EL (cell line): ENCODE measurements at places on chromosomes 5 and 9.

DNA sequence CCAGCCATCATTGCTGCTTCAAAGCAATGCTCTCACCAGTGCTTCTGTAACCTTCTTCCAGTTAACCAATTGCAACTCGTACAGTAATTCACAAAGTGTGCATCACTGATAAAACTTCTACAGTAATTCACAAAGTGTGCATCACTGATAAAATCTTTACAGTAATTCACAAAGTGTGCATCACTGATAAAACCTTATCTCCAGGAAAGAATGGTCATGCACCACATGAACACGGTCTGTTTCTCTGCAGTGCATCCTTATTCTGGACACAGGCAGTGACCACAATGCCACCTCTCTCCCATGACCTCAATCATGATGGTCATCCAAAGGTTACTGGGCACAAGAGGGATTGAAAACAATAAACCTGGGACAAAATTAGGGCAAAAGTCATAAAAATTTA is 153.6 kb downstream of the TSSK1B start:
- DNase-seq = no peak

DNA sequence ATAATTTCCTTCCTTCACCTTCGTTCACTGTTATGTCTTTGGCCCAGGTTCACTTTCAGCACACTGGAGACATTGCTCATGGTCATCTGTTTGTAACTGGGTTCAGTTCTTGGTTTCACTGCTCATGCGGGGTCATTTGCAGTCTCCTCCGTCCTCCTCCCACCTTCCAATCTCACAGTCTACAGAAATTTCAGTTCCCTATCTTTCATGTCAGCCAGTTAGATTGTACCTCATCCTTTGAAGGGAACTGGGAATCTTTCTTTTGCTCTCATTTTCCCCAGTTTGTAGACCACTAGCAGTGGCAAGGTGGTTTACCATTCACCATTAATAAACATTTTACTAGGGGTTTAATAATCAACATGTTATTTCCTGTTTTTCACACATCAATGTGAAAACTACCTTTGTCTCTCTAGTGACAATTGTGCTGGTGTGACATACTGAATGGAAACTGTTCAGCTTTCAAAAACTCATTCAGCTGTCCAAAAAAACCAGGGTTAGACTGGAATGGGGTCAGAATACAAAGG is 100.9 kb upstream of the IL6ST start:
- no peak for DNase-seq

GRCh38 chr5:109307951-109308350 is 101.8 kb downstream of the PJA2 start:
- no peak for DNase-seq

- DNase-seq = no peak
These were observed 13.6 kb upstream of the CLTB start for GRCh38 chr5:176429972-176430371.

- DNase-seq = peak; percentile 47
These were observed 517.6 kb downstream of the BNC2 start for GRCh38 chr9:16352791-16353401.

GRCh38 chr5:131530706-131531331 is 104.2 kb downstream of the RAPGEF6 start:
- DNase-seq = no peak

DNA sequence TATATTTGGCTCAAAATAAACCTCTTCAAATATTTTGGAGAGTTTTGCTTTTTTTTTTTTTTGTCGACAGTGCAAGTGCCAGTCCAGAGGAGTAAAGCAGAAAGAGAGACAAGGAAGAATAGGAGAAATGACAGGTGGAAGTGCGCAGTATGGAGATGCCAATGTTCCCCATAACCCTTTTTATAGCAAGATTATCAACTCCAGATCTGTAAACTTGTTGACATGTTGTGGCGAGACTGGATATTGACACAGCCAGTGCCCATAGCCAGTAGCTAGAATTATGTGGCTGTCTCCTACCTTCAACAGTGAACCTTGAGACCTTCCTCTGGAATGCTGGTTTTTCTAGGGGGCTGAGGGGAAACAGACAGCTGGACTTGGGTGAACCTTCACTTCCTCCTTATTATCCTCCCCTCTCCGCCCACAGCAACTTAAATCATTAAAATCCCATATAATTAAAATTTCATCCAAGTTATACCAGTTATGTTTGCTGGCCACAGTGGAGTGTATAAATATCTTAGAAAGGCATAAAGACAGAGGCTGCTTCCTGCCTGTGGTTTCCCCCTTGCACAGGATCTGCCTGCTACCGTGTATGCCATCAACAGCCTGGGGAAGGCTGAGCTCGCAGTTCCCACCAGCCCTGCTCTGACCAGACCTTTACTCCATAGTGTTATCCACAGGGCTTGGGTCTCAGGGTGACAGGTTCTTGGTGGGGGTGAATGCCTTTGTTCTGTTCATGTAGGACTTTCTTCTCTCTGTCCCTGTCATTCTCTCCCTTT is 112.3 kb upstream of the ANKH start:
- no peak for DNase-seq

- DNase-seq = peak; percentile 88
These were observed 6.7 kb downstream of the ADAMTSL1 start for GRCh38 chr9:18480662-18481093.

- DNase-seq = no peak
These were observed at the start of gene SLC12A7 for GRCh38 chr5:1111727-1112289. TSS of gene SLC12A7 (minus strand) at chr5:1112063. CDS start at chr5:1111991, 72 bp downstream.

DNA sequence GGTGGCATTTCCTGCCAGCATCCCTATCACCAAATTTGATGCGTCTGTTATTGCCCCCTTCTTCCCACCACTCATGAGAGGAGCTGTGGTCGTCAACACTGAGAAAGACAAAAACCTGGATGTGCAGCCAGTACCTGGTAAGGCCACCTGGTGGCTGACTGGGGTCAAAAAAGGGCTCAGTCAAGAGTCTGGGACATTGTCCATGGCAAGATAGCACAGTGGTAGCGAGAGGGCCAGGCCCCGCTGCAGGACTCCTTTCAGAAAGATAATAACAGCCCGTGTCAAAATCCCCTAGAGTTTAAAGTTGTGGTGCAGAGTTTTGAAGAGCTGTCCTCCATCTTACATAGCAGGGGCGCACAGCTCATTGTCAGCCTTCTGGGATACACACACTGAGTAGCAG is 40.8 kb downstream of the CSF1R start:
- no peak for DNase-seq

DNA sequence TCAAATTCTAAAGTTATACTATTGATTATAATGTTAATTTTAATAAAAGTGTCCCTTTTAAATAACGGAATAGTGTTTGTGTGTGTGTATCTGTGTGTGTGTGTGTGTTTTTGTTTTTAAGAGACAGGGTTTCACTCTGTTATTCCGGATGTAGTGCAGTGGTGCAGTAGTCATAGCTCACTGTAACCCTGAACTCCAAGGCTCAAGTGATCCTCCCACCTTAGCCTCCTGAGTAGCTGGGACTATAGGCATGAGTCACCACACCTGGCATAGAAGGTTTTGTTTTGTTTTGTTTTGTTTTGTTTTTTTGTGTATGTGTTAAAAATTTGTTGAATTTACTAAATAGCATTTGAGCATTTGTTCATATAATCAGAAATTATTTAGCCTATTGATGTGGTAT is 64.6 kb downstream of the YTHDC2 start:
- no peak for DNase-seq

GRCh38 chr5:168132241-168132641 is 159.2 kb upstream of the WWC1 start:
- peak; percentile 18 for DNase-seq

DNA sequence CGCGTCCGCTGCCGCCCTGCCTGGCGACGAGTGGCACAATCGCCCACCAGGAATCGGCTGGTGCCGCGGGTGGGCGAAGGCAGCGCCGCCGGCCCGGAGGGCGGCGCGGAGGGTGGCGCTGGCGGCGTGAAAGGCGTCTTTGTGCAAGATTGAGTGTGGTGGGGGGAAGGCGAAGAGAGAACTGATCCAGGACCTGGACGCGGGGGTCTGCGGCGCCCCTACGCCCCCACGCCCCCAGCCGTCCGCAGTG is 4.6 kb upstream of the RGMB start:
- DNase-seq = no peak

GRCh38 chr9:130897848-130898551 is 1.4 kb upstream of the QRFP start:
- DNase-seq = no peak

DNA sequence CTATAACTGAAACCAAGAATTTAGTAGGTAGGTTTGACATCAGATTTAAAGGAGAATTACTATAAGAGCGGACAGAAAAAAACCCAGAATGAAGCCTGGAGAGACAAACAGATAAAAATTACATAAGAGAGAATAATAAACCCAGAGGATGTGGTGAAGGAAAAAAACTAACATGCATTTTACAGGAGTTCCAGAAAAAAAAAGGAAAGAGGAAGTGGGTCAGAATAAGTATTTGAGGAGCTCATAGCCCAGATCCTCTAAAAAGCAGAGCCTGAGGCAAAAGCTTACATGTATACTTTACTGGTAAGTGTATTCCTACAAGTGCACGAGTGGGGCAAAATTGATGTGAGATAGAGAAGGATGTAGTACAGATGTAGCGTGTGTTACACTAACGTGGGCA is 43.1 kb upstream of the NAA35 start:
- no peak for DNase-seq

DNA sequence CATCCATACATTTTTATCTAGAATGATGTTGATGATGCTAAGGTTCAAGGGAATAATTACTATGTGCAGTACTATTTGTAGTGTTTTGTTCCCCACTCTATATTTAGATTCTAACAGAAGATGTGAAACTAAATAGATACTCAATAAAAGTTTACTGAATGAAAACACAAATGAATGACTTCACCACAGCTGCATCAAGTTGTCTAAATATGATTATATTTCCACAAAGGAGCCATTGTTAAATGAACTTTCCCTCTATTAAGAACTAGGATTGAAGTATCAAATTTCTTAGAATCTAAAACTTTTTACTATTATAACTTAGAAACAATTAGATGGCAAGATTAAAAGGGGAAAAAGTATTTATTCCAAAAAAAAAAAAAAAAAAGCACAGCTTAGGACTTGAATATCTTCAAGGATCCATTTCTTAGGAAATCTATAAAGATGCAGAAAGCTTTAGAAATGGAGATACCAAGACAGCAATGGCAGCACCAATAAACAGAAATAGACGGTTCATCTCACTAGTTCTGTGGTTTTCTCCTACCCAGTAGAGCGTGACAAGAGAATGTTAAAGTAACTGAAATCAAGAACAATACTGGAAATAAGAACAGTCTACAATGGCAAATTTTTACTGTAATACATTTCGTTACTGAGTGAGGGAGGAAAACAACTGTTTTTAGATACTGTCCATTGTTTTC is 347.6 kb downstream of the EBF1 start:
- DNase-seq = no peak

GRCh38 chr5:38188591-38188990 is 69.8 kb upstream of the EGFLAM start:
- no peak for DNase-seq

GRCh38 chr5:172853355-172853975 is 19.4 kb downstream of the ERGIC1 start:
- DNase-seq = peak; percentile 50

DNA sequence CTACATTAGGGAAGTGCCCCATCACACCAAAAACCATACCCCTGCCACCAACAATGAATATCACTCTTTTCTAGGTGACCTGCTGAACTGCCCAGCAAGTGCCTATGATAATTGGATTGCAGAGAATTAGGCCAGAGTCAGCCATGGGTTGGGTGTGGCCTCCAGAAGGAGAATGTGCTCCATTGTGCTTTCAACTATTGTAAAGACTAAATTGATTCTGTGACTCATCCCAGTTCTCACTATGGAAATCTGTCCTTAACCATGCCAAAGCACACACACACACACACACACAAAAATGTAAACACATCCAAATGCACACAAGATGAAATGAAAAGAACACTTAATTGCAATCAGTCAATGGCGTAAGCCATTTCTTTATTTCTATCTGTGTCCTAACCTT is 25.7 kb downstream of the DRD1 start:
- DNase-seq = no peak

DNA sequence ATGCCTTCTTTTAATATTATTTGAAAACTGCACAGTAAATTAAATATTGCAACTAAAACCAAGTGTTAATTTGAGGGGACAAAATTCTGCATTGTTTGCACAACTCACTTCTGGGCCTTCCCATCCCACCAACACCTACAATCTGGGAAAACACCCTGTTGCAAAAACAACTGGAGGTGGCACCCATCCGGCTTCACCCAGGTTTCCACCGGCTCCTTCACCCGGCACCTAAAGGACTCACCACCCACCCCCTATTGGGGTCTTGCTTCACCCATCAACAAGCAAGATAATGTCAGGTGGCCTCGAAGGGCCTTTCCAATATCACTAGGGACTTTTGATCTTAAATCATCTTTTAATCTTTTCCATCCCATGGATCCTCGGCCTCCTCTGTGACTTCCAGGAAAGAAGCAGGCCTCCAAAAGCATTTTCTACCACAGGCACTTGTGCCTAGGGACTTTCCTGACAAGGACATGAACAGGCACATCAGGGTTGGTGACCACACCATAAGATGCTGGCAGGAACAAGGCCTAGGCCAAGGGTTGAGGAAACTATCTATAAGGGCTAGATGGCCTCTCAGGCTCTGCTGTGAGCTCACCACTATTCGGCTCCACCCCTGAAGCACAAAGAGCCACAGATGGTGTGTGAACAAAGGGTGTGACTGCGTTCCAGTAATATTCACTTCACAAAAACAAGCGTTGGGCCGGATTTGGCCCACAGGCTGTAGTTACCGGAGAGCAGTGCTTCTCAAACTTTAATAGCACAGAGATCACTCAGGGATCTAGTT is 205.1 kb downstream of the AUH start:
- DNase-seq = no peak

GRCh38 chr5:112411903-112412302 is 7.2 kb downstream of the EPB41L4A start:
- no peak for DNase-seq

GRCh38 chr5:74490814-74491213 is 149.7 kb downstream of the ENC1 start:
- no peak for DNase-seq

- DNase-seq = no peak
These were observed 85.2 kb downstream of the GRAMD2B start for GRCh38 chr5:126508251-126508961.

- no peak for DNase-seq
These were observed 105.2 kb upstream of the ITGA1 start for GRCh38 chr5:52682492-52682891.

- no peak for DNase-seq
These were observed 1.4 kb downstream of the TBC1D13 start for GRCh38 chr9:128788445-128788844.
